ENCODE measurements at places on chromosomes 5 and 9.
A peak's percentile ranks its signal among the peaks of the same experiment; 100 is the strongest.

- no peak for DNase-seq
Measured at GRCh38 chr5:126972062-126972895, 58.1 kb downstream of the MARCHF3 start.

DNA sequence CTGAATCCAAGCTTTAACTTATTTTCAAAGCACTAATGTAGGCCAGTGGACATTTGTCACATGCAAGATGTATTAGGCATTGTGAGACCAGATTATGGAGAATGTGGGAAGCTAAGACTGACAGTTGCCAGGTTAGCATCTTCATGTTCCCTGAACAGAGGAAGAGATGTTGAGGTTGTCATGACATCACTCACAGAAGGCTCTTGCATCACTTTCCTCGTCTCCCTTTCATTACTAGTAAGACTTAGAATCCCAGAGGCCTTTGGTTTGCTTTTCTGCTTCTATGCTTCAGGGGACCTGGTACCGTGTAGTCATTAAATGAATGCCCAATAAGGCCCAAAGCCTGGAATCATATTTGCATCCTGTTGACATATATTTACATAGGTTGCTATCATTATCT lies 76.4 kb upstream of the RPS23 start:
- DNase-seq = no peak

DNA sequence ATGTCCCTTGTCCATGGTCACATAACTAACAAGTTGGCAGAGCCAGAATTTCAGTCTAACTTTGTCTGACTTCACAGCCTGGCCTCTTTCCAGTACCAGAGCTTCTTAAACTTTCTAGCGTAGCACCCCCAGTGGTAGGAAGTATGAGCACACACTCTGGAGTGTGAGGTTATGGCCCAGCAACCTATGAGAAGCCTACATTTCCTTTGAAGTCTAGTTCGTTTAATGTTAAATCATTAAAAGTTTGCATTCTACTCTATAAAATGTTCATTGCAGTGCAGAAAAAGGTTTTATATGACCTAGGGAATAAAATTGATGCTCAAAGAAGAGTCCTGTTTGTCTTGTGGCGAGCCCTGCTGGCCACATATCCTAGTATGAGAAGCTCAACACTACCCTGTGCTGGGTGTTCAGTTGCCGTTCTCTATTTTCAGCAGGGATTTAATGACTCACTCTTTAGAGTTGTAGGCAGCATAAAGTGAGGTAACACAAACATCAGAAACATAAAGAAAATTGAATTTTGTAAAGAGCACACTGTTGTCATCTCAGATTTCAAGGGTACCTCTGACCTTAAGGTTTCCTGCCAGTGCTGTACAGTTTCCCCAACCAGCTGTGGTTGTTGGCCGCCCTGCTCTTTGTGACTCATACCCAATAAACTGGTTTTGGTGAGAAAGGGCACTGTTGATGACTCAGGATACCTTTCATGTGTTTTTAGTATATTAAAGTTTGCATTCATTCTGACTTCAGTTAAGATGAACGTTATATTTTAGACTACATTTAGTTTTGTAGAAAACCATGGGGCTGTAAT lies 14.3 kb downstream of the MCCC2 start:
- peak; percentile 62 for DNase-seq

DNA sequence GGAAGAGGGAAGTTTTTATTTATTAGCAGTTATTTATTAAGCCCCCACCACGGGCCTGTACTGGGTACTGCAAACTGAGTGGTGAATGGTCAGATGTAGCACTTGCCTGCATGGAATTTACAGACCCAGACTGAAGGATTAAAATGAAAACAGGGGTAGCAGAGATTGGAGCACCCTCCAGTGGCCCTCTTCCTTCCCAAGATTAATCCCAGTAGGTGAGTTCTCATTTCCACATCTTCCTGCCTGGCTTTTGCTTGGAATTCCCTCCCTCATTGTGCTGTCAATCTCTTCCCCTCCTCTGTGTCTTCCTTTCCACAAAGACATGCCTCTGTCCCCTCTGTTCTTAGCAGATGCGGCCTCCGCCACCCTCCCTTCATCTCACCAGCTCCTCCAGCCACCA lies 39.2 kb downstream of the MVB12B start:
- DNase-seq = peak; percentile 51

DNA sequence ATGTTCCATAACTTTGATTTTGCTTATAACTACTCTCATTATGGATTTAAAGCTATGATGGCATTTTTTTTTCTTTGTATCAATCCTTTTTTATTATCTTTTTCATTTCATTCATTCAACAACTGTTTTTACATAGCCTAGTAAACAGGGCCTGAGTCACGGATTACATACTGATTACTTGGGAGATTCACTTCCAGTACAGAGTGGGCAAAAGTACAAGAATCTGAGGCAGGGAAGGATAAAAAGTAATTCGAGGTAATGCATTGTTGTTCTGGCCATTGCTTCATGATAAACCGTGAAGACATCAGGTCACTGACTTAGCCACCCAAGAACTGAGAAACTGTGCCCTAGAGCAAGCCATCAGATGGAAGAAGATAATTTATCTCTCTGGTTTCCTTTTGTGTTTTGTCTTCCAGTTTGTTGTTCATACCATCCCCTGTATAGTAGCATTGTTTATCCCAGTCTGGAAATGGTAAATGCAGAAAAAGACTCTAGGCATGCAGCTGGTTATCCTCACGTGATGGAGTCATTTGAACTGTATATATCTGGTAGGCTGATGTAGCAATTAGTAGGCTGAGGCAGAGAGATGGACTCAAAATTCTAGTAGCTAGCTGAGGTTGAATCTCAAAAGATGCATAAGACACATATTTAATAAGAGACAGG lies 145.6 kb downstream of the CNTLN start:
- DNase-seq = no peak

- no peak for DNase-seq
Measured at GRCh38 chr9:75083188-75083970, 4.6 kb downstream of the NMRK1 start.

All from D341Med (cell line).